ENCODE measurements at places on chromosomes 4 and X.

- no peak for DNase-seq
These were observed 51.6 kb downstream of the ATP8A1 start for GRCh38 chr4:42605264-42605663.

DNA sequence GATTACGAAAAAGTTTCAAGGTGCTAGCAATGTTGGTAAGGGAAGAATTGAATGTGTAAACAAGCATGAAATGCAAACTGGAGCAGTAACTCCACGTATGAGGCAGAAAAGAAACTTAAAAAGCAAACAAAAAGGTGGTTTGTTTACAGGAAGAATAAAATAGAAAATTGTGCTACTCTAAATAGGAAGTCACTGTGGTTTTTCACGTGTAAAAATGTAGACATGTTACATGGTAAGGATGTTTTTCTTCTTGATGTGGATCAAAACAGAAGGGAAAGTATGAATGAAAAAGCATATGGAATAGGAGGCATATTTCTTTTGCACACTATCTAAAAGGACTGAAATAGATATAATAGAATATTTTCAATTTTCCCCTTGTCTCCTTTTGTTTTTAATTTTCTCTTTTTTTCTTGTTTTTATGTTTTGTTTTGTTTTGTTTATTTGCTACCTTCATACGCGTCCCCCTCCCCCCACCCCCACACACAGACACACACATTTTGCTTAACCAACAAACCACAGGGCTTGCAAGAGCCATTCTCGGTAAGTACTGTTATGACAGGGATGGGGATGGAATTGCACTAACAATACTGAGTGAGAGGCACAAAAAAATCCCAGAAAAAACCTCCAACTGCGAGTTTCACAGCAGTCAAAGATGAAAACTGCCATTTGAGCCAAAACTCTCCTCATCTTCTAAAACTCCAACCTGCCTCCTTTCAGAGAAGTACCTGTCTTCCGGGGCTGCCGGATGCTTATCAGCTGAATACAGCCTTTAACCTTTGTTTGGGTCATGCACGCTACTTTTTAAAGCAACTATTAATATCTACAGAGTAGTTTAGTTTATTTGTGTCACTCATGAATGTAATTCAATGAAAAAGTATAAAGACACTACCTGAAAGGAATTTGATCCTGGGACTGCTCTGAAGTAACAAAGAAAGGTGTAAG lies 135.8 kb downstream of the IL15 start:
- DNase-seq: no peak

DNA sequence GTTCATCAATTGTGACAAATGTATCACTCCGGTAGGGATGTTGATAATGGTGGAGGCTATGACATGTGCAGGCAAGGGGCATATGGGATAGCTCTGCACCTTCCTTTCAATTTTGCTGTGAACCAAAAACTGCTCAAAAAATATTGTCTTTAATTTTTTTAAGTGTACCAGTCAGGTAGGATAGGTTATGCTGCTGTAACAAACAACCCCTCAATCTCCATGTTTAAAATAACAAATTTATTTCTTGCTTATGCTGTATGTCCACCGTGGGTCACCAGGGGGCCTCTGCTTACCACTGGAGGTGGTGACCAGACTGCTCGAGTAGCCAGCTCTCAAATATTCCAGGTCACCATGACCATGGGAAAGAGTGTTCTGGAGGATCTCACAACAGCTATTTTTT lies 23.4 kb upstream of the MSX1 start:
- no peak for DNase-seq

DNA sequence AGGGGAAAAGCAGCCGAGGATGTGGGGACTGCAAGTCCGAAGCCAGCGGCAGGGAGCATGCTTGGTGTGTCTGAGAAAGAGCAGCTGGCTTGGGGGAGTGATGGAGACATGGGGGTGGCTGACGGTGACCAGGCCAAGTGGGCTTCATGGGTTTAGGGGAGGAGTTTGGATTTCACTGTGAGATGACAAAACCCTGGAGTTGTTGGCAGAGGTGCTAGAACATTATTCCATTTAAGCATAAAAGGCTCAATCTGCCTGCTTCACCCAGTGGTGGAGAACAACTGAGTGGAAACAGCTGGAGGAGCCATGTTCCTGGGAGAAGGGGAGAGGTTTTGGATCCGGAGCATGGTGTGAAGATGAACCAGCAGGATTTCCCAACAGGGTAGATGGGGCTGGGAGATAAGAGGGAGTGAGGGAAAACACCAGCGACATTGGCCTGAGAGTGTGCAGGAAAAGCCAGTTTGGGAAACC lies 318.0 kb upstream of the TAPT1 start:
- no peak for DNase-seq

- DNase-seq: no peak
These were observed 28.3 kb upstream of the CD99L2 start for GRCh38 chrX:150926791-150927190.

DNA sequence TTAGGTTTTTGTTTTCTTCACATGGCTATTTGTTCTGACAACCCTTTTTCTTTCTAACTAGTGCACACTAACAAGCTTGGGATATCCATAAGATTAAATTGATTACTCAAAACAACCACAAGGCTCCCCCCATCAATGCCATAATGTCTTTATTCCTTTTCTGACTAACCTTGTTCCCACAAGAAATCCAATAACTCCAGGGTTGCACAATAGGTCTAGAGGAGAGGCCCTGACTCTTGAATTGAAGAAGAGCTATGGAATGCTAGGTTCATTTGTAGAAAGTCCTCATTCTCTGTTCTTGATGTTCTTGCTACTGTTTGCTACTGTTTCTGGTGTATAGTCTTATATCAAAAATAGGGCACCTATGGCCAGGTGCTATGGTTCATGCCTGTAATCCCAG lies 71.0 kb downstream of the PRRG1 start:
- DNase-seq: no peak

GRCh38 chr4:3724319-3725231 lies 41.6 kb upstream of the ADRA2C start:
- no peak for DNase-seq

- no peak for DNase-seq
These were observed 91.0 kb upstream of the PPP1R2C start for GRCh38 chrX:42869011-42869410.

GRCh38 chr4:155288999-155289398 lies 80.6 kb downstream of the NPY2R start:
- DNase-seq: no peak

- peak; percentile 11 for DNase-seq
These were observed 2.5 kb upstream of the BRWD3 start for GRCh38 chrX:80812176-80812575.

- DNase-seq: no peak
These were observed 49.2 kb downstream of the DDX53 start for GRCh38 chrX:23048806-23049573.

- DNase-seq: no peak
These were observed 267.2 kb downstream of the TEX13A start for GRCh38 chrX:104953251-104953650.

DNA sequence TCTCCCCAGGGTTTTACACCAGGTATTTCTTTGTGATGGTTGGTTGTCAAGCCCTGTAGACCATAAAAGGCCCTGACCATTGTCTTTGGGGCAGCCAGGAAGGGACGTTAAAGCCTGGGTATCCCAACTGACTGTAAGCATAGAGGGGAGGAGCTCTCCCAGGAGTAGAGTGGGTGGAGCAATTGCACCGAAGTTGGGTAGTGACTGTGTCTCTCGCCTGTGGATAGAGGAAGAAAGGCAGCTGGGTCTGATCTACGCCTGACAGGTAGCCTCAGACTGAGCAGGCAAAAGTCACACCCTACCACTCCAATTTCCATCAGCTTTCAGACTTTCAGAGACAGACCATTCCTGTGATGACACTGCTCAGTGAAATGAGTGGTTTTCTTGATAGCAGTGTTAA lies 123.3 kb downstream of the KLHL8 start:
- no peak for DNase-seq

- DNase-seq: no peak
These were observed 116.1 kb upstream of the PLAC1 start for GRCh38 chrX:134774190-134775048.

DNA sequence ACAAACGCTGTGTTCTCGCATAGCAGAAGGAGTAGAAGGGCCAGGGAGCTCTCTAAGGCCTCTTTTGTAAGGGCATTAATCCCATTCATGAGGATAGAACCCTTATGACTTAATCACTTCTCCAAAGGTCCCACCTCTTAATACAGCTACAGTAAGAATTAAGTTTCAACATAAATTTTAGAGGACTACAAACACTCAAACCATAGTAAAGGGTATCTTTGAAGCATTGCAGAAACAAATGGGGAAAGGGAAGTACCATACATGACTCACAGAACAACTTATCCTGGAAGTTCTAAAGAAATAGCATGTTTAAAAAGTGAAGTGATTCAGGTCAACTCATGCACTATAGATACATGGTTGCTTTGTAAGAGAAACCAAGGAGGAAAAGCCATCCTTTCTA lies 680.8 kb downstream of the RPA4 start:
- DNase-seq: no peak

DNA sequence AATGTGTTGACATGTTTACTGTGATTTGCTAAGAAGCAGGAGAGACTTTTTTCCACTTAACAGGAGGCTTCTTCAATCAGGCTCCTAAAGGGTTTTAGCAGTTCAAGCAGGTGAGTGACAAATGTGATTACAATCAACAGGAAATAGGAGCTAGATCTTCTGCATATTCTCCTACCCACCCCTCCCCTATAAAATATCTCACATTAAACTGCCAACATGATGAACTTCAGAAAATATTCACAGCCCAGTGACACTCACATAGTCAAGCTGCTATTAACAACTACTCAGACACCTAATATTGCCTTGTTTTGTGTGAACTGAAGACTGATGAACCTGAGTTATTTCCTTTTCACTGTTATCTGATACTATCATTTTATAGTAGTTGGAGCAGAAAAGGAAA lies 55.9 kb upstream of the ANTXR2 start:
- DNase-seq: no peak

DNA sequence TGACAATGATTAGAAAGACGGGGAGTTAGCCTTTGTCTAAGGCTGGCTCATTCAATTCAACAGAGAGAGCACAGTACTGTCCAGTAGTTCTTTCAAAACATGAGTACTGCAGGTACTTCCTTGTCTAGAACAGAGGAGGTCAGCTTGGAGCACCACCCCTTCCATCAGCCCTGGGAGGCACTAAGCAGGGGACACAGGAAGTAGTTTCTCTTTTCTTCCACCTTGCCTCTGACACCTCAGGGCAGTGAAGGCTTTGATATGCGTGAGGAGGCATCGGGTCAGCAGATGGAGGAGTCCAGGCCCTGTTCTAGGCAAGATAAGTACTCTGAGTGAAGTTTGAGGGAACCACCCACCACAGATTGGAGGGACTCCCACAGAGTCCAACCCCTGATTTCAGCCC lies 33.1 kb downstream of the MAGEB10 start:
- no peak for DNase-seq

DNA sequence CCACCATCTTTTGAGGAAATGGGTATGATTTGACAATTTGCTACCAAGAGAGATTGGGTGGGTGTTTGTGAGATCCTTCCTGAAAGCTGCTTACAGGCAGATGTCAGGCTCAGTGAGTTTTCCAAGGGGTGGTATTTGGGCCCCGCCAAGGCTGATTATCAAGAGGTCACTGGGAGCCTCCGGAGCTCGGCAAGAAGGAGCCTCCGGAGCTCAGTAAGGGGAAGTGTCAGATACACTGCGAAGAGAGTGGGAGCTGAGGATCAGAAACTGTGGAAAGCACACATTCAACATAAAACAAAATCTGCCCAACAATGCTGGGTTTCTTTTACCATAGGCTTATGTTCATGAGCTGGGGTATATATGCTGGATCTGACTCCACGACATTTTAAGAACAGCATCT lies 714 bp downstream of the RTL3 start:
- no peak for DNase-seq

DNA sequence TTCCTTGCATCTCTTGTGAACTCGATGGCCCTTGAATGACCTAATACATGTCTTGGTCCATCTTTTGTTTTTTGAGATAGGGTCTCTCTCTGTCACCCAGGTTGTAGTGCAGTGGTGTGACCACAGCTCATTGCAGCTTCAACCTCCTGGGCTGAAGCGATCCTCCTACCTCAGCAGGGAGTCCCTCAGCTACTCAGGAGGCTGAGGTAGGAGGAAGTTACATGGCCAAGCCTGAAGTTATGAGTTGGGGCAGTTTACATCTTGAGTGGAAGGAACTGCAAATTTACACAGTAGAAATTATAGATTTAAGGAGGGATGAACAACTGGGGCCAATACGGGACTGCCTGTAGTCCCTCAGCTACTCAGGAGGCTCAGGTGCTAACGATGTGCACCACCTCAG lies 97.2 kb upstream of the METTL14 start:
- DNase-seq: no peak

DNA sequence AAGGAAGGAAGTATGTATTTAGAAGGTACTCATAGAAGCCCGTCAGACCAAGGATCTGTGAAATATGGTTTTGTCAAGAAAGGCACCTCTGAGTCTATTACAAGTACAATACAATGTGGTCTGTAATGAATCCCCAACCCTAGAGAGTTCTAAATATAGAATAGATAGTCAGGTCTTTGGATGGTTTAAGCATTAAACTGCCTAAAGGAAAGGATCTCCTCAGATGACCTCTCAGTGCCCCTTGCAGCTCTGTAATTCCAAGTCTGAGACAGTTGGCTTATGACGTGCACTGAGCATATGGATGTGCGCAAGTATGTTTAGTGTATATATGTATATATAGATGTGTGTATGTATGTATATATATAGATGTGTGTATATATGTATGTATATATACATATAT lies 62.0 kb downstream of the CCSER1 start:
- DNase-seq: no peak

DNA sequence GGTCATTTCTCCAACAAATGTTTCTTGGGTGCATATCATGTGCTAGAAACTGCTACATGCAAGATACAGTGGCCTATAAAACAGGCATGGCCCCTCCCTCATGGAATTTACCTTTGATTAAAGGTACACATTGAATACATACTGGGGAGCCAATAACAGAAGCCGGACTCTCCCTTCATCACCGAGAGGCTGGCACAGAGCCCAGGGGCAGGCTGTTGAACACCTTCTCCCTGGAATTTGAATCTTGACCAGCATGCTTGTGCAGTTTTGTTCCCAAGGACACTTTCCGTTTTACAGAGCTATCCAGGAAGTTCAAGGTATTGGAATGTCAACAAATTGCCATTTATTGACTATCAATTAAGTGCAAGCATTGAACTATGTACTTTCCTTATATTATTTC lies 33.2 kb downstream of the PPARGC1A start:
- DNase-seq: no peak

DNA sequence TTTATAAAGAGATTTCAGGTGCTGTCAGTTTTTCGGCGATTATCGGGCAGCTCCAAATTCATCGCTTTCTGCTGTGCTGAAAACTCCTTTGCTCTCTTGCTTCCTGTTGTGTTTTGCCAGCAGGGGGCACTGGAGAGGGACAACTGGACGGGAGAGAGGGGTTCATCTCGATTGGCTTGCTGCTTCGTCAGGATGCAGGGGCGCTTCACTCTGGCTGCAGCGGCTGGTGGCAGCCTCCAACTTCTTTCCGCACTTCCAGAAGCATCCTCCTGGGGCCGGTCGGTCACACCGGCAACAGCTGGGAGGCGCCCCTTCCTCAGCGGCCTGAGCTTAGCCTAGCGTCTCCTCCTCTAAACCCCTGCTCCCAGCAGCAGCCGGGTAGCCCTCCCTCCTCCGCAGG lies 29.5 kb downstream of the MSL3 start:
- peak; percentile 62 for DNase-seq

- peak; percentile 4 for DNase-seq
These were observed 136.6 kb downstream of the STAG2 start for GRCh38 chrX:124098089-124098488.

- DNase-seq: no peak
These were observed 266.1 kb downstream of the GRIA3 start for GRCh38 chrX:123450222-123450621.

GRCh38 chr4:54659749-54660535 lies 2.2 kb downstream of the KIT start:
- no peak for DNase-seq

- DNase-seq: no peak
These were observed 61.2 kb upstream of the RAI2 start for GRCh38 chrX:17922303-17922702.
